ENCODE measurements at places on chromosomes 7 and 10.
A peak's percentile ranks its signal among the peaks of the same experiment; 100 is the strongest.

- no peak for DNase-seq
Measured at GRCh38 chr10:14751921-14752320, 22.8 kb downstream of the FAM107B start.

DNA sequence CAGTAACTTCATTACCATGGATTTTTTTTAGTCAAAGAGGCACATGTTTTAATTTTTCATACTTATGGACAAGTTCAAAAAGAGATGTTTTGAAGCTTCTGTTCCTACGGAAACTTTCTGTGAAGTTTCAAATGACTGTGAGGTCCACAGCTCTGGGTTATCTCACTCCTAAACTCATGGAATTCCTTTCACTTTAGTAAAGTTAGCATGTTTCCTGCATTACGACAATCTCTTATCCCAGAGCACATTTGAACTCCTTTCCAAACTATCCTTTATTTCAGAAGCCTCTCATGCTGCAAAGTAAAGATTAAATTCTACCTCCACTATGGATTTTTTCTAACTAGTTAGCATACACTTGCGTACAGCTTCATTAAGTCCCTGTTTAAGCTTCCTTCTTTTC is 15.3 kb upstream of the ADD3 start:
- DNase-seq, result no peak

DNA sequence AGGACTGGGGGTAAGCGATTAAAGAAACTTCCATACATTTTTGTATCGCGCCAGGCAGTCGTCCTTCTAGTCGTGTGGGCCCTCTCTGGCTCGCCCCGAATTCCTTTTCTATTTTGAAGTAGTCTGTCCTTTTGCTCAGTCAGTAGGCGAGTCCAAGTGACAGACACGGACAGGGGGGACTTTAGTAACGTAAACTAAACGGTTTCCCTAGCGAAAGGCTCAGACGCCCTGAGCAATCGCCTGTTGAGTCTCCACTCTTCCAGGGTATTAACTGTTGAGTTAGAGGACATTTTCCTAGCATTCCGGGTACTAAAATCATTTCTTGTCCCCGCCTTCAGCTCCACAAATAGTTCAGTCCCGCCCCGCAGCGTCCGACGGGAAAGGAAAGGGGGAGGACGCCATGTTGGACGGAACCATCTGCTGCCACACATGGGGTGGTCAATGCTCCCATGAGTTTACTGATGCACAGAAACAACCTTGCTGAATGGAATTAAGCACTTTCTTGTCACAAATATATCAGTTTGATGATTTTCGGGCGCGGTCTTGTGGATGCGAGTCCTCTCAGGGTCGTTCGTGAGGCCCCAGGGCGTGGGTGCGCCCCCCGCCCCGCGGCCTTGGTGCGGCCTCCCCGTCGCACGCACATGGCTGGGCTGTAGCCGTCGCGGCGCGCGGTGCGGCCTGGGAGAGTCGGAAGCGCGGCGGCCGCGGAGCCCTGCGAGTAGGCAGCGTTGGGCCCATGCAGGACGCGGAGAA is at the start of gene EIF3B:
TSS of gene EIF3B (plus strand) at position 642 of the 753 bp plus-strand sequence. CDS start at position 737, 95 bp downstream.
- peak; percentile 96 for DNase-seq

- no peak for DNase-seq
Measured at GRCh38 chr10:69512901-69513300, 60.3 kb downstream of the NEUROG3 start.

GRCh38 chr7:8154272-8154671 is 107.7 kb downstream of the ICA1 start:
- no peak for DNase-seq

GRCh38 chr7:106402898-106403297 is 118.1 kb upstream of the NAMPT start:
- no peak for DNase-seq

DNA sequence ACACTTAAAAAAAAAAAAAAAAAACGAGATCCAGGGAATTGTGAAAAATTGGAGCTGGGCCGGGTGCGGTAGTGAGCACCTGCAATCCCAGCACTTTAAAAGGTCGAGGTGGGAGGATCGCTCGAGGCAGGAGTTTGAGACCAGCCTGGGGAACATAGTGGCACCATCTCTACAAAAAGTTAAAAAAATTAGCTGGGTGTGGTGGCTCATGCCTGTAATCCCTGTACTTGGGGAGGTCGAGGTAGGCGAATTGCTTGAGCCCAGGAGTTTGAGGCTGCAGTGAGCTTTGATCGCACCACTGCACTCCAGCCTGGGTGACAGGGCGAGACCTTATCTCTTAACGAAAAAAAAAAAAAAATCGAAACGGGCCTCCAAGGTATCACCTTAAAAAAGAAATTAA is 2.0 kb downstream of the CLDN4 start:
- DNase-seq, result no peak

GRCh38 chr7:50377356-50377755 is 72.8 kb downstream of the FIGNL1 start:
- DNase-seq, result no peak

DNA sequence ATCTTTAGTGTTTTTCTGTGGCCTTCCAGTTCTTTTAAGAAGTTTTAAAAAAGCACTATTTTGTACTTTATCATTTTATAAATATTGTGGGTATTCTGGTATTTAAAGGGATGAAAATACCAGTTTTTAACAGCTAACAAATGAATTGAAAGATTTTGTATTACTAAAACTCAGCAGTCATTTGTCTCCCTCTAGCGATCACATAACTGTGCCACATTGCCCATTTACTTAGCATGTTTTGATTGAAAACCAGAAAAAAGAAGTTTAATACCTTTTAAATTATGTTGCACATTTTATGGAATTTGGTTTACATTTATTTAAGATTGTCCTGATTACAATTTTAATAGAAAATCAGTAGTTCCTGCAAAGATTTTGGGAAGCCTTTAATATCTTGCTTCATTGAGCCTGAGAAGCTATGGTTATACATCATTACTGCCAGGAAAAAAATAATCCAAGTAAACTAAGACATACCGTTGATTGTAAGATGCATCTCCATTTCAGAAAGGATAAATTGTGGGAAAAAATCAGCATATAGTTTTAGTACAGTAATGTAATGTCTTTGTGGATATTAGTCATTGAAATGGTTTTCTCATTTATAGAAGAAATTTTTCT is 34.9 kb downstream of the TAX1BP1 start:
- peak; percentile 37 for DNase-seq

- no peak for DNase-seq
Measured at GRCh38 chr7:16026253-16027020, 340.0 kb upstream of the MEOX2 start.

DNA sequence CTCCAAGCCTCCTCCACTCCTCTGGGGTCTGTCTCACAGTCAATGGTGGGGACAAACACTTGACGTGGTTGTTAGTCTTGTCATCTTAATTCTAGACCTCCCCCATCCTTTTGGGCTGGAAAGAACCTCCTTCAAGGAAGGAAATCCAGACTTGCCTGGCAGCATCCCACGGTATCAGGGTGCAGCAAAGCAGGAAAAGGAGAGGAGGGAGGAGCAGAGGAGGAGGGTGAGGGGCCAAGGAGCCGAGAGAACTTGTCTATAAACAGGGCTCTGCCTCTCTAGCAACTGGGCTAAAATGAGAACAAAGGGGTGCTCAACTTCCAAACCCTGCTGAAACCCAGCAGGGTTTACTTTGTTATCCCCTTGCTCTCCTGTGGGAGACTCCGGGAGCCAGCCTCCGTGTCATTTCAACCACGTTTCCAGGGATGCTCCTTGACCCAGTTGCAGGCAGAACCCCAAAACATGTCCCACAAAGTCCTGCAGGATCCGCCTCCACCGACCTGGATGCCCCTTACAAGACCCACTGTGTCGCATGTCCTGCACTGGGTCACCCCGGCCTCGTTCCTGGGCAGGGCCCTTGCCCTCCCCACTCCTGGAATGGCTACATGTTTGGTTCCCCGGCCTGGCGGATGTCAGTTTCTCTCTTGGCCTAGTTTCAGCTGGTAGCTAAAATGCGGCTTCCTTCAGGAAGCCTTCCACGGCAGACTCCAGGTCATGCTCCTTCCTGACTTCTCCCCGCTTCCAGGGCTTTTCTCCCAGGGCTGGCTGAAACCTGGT is 69.7 kb upstream of the MGMT start:
- no peak for DNase-seq

DNA sequence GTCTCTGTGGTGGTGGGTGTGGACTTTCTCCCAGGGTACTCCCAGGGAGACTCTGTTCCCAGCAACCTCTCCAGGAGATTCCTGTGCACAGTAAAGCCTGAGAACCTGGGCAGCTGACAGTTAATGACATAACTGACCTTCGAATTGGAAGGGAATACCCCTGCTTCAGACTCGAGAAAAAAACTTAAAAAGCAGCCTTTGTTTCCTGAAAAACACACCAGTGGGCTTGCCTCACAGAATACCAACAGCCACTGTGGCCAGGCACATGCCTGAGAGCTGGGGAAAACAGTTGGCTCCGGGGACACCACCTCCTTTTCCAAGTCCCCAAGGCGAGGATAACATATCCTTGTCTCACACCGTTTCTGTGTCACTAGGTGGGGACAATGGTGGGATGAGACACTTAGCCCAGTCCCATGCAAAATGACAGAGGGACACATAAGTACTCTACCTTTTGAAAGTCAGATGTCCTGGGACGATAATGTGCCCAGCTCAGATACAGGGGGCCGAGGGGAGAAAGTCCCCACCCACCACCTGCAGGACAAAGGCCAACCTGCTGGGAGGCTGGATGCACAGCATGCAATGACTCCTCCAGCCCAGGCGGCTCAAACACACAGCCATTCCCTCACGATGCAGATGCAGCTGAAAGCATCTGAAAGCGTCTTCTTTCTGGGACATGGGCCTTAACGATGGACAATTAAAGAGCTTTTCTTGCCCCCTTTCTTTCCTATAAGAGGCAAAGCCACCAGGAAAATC is 65.6 kb downstream of the HIPK2 start:
- no peak for DNase-seq

DNA sequence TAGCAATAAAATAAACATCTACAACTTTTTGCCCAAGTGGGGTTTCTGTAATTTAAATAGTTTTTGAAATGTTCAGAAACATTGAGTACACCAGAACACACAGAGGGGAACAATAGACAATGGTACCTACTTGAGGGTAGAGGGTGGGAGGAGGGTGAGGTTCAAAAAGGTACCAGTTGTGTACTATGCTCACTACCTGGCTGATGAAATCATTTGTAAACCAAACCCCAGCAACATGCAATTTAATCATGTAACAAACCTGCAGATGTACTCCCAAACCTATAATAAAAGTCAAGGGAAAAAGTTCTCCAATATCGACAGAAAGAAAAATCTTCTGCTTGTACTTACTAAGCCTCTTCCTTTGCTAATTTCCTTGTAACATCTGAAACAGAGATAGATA is 4.2 kb upstream of the TES start:
- no peak for DNase-seq

DNA sequence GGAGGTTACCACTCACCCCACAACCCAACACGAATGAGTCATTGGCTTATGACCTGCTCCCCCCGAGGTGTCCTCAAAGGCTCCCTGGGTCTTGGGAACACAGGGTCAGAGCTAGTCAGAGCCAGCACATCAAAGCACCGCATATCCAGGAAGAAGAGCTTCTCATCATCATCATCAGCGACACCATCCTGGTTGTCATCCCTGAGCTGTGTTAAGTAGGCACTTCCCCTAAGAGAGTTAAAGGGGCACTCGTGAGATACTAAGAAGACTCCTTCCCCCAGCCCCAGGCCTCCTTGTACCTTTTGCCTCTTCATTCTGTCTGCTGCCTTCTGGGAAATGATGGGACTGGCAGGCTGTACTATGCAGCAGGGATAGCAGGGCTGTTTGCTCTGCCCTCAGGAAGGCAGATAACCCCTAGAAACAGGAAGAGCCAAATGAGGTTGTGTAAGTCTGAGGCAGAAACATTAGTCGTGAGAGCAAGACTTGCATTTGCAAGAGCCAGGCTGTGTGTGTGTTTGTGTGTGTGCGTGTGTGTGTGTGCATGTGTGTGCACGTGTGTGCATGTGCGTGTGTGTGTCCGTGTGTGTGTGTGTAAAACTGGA is 11.1 kb upstream of the CPA1 start:
- DNase-seq, result peak; percentile 85

GRCh38 chr7:11540271-11540761 is 291.7 kb downstream of the THSD7A start:
- peak; percentile 93 for DNase-seq

DNA sequence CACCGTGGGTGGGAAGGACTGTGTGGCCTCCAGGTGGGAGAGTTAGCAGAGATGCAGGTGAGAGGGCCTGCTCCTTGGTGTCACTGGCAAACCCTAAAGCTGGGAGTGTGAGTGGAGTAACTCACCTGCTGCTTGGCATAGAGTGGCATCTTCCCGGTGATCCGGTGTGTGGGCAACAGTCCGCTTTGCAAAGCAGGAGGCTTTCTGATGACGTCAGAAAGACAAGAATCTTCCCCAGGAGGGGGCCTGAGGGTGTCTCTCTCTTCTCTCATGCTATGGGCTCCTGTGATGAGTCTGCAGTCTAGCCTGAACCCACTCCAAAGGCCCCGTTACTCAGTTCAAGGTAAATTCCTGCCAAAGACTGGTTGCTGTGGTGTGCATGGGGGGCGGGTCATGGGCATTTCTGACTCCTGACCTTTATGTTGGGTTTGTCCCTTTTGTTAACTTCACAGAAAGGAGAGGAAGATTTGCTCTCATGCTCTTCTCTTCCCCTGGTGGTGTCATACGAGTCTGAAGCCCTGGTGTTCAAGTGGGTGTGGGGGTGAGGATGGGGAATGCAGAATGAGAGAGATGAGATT is 187.9 kb downstream of the GATA3 start:
- DNase-seq, result no peak

DNA sequence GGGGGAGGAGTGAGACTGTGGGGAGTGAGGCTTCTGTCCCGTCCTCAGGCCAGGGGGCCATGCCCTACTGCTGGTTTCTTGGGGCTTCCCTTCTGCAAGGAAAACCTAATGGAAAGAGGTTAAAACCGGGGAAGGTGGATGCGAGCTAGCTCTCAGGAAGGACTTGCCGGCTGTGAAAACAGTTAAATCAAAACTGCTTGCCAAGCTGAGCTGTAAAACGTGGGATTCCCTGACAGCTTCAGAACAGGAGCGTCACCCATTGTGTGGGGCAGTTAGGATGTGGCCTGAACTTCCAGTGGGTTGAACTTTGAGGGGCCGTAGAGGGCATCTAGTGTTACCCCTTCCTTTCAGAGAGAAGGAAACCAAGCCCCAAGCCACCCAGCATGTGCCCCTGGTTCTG is 13.1 kb downstream of the TSPAN15 start:
- no peak for DNase-seq

DNA sequence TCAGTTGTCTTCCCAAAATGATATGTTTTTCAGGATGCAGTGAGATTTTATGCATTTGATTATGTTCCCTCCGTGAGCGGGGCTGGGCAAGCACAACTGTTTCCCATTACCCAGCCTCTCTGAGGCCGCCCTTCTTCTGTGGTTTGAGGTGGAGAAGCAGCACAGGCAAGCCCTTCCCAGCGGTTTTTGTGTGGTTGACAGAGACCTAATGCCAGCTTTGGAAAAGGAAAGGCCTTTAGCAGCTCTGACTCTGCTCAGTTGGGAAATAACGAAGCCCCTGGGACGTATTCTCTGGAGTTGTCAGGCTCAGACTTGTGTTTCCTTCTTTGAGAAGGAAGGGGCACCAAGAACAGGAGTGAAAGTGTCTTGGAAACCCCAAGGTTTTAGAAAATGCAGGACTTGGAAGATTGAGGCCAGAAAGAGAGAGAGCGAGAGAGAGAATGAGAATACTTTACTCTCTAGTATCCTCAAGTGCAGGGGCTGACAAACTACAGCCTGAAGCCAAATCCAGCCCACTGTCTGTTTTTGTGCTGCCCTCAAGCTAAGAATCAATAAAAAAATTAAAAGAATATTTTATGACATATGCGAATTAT is 20.6 kb upstream of the PDCD4 start:
- DNase-seq, result peak; percentile 92
